ENCODE measurements at places on chromosomes 6 and 20.

DNA sequence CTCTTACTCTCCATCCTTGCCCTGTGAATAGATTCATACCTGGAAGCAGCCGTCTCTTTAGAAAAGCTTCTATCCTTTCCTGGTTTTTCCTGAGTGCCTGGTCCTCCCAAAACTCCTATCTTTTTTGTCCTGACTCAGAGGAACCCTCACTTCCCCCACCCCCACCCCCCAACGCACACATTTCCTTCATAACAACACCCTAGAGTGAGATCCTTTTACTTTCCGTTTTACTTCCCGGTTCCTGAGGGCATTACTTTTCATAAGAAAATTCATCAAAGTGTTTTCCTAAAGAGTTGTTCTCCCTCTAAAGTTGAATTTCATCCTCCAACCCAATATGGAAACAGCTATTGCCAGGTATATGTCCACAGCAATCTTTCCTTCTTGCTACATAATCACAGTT, 327.0 kb downstream of the NRN1 start:
- DNase-seq, result no peak

- no peak for DNase-seq
Measured at GRCh38 chr6:53377289-53377688, 28.5 kb upstream of the ELOVL5 start.

DNA sequence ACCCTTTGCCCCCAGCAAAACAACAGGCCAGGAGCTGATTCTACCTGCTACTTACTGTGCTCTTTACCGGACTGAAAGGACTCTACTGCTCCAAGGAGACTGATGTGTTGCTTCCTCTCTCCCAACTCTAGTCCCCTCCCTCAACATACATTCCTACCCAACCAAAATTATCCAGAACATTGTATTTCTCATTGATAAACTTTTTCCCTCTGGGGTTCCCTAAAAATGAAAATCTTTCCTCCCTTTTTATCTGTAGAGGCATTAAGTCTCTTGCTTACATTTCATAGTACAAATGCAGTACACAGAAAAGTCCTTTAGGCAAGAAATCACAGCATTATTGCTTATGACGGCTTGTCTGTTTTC, 940 bp upstream of the HS3ST5 start:
- no peak for DNase-seq

GRCh38 chr6:15493437-15494168, 169.2 kb downstream of the DTNBP1 start:
- no peak for DNase-seq

DNA sequence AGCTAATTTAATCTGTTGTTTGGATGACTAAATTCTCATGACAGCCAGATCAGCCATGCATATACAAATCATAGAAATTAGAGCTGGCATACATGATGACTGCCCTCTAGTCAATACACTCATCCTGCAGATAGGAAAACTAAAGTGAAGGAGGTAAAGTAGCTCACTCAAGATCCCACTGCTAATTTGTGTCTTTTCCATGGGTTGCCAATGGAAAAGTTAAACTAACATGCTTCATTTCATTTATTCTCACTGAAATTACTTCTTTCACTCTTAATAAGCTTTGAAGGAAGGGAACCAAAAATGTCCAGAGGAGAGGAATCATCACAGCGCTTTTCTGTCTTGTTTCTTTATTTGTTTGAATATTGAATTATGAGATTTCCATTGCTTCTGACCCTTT, 308.2 kb downstream of the GJA1 start:
- no peak for DNase-seq

DNA sequence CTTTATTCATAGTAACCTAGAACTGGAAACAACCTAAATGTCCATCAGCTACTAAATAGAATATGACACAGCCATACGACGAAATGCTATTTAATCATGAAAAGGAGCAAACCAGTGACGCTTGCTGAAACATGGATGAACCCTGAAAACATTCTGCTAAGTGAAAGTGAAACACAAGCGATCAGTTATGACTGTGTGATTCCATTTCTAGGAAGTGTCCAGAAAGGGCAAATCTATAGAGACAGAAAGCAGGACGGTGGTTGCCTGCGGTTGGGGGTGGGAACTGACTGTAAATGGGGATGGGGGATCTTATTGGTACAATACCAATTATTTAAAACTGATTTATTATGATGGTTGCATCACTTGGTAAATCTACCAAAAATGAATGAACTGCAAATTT, 126.8 kb downstream of the IPCEF1 start:
- no peak for DNase-seq

GRCh38 chr20:35699957-35700624, 886 bp downstream of the ROMO1 start:
- no peak for DNase-seq

GRCh38 chr6:25960734-25961133, 1.9 kb upstream of the TRIM38 start:
- DNase-seq, result no peak

DNA sequence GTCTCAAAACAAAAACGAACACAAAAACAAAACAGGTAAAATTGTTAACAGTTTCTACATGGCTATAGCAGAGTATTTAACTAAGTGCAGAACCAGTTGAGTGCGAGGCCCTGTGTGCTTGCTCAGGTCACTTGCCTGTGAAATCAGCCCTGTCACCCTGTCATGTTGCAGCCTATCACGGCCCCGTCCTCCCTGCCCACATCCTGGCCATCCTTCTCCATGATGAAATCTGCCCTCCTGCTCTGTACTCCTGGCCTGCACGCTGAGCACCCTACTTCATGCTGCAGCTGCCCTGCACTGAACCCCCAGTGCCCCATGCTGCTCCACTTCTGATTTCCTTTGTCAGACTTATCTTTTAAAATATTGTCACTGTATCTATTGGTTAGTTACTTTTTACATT, 62.4 kb downstream of the DTD1 start:
- no peak for DNase-seq

DNA sequence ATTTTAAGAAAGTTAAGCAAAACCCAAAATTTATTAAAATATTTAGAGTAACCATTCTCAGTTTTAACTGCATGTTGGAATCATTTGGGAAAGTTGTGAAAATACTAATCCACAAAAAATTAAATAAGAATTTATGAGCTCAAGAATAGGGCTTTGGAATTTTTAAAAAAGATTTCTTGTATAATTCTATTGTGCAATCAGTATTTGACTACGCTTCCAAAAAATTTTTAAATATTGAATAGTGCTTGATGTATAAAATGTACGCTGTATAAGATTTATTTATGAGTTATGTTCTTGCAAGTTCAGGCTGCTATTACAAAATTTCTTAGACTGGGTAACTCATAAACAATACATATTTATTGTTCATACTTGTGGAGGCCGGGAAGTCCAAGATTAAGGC, 571.7 kb downstream of the MMUT start:
- no peak for DNase-seq

GRCh38 chr6:167399599-167399998, 74.7 kb downstream of the TTLL2 start:
- no peak for DNase-seq

GRCh38 chr6:157761331-157761921, 61.6 kb upstream of the SNX9 start:
- no peak for DNase-seq

- DNase-seq, result no peak
Measured at GRCh38 chr20:34831936-34832335, 6.5 kb upstream of the NCOA6 start.

DNA sequence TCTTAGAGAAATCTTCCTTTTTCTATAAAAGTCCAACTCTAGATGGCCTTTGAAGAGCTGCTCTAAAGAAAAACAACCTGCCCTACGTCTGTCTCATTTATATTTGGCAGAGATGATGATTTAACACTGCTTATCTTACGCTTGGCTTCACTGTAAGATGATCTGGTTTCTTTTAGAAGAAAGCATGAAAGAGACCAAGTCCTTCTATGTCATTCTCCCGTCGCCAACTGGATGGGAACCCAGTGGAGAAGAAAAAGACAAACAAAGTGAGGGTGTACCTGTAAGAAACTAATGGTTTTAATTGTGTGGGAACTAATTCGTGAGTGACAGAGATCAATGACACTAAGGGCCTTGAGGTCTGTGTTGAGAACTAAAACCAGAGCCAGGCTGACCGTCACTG, 92.8 kb downstream of the MBOAT1 start:
- no peak for DNase-seq

- no peak for DNase-seq
Measured at GRCh38 chr20:38270869-38271605, 10.5 kb upstream of the KIAA1755 start.

DNA sequence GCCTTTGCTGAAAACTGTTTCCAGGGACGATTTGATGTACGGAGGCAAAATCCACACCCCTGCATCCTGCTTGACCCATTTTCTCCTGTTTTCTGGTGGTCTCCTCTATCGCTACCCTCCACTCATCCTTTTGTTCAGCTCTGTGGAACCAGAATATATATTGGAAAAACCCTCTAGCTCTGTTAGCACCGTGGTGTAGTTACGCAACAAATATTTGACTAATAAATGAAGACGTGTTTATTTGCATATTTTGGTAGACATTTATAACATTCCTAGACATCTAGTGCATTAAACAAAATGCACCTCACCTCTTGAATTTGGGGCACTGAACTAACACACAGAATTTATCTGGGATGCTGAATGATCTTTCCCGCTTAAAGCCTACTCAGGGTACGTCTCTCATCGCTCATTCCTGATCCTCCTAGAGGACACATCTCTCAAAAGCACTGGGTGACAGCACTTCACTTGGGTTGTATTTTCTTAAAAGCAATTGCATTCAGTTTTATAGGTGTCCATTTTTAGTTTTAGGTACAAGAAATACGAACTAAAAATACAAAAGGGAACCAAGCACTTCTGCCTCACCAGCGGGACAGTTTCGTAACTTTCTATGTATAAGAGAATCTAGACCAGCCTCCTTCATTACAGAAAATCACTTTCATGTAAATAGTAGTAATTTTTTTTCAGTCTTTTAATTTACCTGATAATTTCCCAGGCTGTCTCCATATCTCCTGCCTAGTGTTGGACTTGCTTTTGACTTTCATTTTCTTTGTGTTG, 59.2 kb downstream of the SNRNP48 start:
- no peak for DNase-seq

GRCh38 chr6:122307577-122307976, 91.9 kb upstream of the HSF2 start:
- DNase-seq, result no peak

- DNase-seq, result no peak
Measured at GRCh38 chr6:135680964-135681913, 170.3 kb upstream of the PDE7B start.

- no peak for DNase-seq
Measured at GRCh38 chr6:148273962-148274752, 68.5 kb upstream of the SASH1 start.

- no peak for DNase-seq
Measured at GRCh38 chr20:58268421-58268821, 40.0 kb upstream of the ANKRD60 start.

DNA sequence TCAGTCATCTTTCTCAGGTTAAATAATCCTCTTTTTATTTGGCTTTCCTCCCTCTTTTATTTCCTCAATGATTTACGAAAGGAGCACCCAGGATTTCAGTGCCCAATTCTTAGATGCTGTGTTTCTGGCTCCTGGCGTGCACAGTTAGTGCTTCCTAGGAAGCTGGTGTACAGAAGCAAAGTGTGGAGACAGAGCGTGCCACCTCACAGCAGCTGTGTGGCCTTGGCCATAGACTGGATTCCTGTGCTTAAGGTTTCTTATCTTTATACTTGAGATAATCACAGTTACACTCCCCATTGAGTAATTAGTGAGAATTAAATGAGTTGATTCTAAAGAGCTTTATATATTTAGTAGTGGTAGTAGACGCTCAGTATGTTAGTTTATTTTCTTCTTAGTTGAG, 39.7 kb upstream of the GJA1 start:
- DNase-seq, result no peak

- no peak for DNase-seq
Measured at GRCh38 chr6:16154904-16155303, 26.0 kb downstream of the MYLIP start.

All from mesothelial cell of epicardium (in vitro differentiated cells).